GM13977 (cell line): ENCODE measurements at places on chromosomes 16 and 17.

GRCh38 chr17:21816592-21817567, 124.6 kb downstream of the KCNJ18 start:
- no peak for DNase-seq

DNA sequence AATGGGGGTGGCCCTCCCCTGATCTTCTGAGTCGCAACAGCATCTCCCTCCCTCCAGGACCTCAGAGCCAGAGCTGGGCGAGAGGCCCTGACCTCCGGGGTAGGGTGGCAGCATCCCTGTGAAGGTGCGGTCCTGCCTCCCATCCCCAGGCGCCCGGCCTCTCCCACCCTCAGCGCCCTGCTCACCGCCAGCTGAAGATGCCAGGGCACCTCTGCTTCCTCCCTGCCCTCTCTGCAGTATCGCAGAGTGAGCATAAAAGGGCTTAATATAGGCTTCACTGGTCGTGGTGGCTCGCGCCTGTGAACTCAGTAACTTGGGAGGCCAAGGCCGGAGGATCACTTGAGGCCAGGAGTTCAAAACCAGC, 10.7 kb upstream of the MPP2 start:
- no peak for DNase-seq

GRCh38 chr17:9818760-9819159, 3.1 kb downstream of the GSG1L2 start:
- no peak for DNase-seq

DNA sequence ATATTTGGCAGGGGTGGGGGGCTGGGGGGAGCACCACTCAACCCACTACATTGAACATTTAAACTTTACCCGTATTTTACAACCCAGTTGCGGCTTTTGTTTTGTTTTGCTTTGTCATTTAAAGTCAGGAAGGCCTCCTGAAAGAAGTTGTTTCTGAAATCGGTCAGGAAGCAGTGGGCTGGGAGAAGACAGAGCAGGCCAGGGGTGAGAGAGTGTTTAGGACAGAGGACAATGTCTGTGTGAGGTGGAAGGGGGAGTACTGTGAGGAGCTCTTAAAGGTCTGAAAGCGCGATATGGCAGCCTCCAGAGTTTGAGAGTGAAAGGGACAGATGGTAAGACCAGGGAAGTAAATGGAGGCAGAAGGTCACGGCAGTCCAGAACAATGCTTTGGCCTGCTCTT, 6.1 kb upstream of the WFIKKN2 start:
- peak; percentile 36 for DNase-seq

DNA sequence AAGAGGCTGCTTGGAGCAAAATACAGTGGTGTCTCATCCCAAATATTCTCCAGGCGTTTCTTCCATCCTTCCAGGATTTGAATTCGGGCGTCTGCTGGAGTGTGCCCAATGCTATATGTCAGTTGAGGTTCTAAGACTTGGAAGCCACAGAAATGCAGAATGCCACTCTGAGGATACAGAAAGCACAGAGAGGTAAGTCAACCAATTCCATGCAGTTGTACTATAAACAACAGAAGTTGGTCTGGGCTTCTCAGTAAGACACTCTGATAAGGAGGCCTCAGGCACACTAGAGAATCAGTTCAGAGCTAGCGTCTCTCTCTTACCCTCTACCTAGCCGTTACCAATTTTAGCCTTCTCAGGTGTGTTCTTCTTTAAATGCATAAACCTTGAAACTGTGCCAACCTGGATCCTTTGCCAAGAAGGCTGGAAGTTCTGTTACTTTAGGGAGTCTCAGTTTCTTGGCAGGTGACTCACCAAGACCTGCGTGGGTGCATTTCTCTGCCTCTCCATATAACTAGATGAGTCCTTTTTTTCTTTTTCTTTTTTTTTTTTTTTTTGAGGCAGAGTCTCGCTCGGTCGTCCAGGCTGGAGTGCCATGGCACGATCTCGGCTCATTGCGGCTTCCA, 15.1 kb downstream of the NQO1 start:
- no peak for DNase-seq

GRCh38 chr17:4492721-4493561, 5.7 kb upstream of the SPNS2 start:
- no peak for DNase-seq

DNA sequence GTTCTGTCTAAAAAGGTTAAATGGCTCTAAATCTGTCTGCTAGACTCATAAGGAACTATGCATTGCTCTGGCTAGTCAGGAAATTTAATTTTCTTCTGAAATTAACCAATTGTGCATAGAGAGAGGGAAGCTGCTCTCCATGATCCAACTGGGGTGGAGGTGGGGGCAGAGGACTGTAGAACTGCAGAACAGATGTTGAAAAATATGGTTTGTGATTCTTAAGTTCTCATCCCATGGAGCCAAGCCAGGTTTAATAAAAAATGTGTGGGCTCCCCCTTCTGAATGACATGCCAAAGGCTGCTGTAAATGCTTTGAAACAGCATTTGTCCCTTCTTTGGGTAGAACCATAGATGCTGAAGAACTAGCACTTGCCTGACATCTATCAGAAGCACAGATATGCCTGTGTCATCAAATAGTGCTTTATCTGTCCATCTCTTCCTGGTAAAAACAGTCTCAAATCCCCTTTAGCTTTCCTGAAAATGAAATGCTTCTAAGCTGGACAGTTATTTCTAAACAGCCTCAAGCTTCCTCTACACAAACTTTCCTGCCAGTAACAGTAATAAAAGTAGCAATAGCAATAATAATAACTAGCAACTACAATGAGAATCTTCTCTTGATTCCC, 221.4 kb downstream of the CDH8 start:
- DNase-seq: no peak

GRCh38 chr16:10210944-10211343, 28.7 kb upstream of the GRIN2A start:
- no peak for DNase-seq

DNA sequence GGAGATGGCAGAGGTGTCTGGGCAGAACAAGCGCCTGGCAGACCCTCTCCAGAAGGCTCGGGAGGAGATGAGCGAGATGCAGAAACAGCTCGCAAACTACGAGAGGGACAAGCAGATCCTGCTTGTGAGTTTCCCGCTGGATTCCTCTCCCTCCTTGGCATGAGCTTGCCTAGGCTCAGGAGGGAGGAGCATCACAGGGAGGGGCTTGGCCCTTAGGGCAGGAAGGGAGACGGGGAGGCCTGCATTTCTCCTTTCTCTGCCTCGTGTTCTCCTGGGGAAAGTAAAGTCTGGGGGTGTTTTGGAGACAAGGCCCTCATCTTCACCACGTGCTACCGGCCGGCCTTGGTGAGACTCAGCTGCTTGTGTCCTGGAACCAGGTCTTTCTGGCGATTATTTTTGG, 18.0 kb upstream of the DBNDD1 start:
- DNase-seq: no peak

GRCh38 chr17:38729886-38730525, at the start of gene CISD3:
TSS of gene CISD3 (plus strand) at chr17:38730341. CDS start at chr17:38730359, 18 bp downstream.
- DNase-seq: peak; percentile 97

DNA sequence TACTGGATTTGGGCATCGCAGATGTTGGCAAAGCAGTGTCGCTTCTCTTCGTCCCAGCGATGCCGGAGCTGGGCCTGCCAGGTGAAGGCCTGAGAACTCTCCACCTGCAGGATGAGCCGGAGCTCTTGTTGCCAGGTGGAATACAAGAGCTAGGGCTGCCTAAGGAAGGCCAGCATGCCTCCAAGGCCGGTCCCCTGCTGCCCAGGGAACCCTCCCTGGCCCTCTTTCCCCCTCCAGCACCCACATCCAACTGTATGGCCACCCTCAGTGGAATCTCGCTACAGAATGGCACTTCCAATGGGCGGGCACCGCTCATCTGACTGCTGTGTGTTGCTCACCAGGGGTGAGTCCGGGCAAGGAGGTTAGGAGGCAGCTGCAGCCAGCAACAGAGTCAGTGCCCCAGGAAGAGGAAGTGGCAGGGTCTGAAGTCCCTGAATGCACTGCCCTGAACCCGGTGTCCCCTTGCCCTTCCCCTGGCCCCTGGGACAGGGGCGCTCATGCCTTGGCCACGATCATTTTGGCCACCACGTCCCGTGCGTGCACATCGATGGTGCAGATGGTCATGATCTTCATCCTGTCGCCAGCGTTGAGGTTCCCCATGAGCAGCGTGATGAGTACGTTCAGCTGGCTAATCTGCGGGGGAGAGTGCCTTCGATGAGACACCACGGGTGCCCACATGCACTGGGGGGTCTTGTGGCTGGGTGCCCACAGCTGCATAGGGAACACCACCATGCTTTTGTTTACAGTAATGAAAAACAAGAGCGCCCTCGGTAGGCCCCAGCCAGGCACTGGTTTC, 75.8 kb downstream of the DNAH17 start:
- no peak for DNase-seq
